ENCODE measurements at places on chromosomes 12 and 14. TPM values are rescaled to one million over a fixed set of nuclear protein-coding genes. Genes with fewer than 3 reads are reported as not detected.

DNA sequence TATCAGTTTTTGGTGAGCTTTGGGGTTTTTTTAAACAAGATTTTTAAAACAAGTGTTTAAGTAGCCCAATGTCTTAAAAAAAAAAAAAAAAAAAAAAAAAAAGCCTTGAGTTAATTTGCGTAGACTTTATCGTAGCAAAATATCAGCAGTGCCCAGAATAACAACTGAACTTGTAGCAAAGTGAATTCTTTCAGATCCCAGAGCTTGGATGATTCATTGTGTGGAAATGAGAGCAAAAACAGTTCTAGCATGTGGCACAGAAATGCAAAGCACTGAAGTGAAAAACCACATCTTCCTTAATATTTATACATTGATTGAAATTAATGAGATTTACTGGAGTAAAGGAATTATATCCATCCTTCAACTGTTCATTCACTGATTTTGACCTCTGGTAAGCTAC lies 258.1 kb downstream of the EGLN3 start:
- DNase-seq = peak; percentile 16

- DNase-seq = no peak
Measured at GRCh38 chr12:88889326-88890110, 309.2 kb upstream of the KITLG start.

- DNase-seq = peak; percentile 13
Measured at GRCh38 chr12:21797539-21797938, 23.0 kb upstream of the KCNJ8 start.

- no peak for DNase-seq
Measured at GRCh38 chr14:20802341-20803084, at the start of gene RNASE1. TSS of gene RNASE1 (minus strand) at chr14:20802844. CDS start at chr14:20802068, 776 bp downstream.

DNA sequence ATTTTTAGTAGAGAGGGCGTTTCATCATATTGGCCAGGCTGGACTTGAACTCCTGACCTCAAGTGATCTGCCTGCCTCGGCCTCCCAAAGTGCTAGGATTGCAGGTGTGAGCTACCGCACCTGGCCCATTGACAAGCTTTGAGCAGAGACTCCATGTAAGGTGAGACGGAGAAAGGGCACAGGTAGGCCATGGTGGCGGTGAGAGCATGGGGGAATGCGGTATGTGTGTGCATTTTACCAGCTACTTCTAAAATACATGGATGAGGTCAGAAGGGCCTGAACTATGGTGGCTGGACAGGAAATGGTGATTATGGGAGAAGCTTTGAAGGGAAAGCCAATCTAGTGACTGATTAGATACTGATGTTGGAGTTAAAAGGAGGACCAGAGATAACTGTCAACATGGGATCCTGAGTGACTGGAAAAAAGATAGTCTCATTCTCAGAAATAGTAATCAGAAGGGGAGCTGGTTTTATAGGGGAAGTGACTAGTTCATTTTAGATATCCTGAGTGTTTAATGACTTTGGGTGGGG lies 21.9 kb upstream of the PTPRB start:
- no peak for DNase-seq

DNA sequence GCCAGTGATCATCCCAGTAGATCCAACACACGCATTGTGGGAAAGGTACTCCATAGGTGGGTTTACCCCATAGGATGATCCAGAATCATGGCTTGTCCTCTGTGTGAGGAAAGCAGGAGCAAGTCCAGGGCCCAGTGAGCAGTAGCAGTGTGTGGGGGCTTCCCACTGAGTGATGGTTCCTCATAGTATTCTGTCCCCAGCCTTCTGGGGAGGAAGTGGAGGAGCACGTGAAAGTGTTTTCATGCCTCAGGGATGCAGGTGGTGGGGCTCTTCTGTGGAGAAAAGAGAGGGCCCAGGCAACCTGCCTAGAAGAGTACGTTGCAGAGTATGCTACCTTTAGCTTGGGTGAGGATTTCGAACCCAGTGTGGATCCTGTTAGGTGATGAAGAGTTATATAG lies 56.5 kb downstream of the SUSD6 start:
- no peak for DNase-seq

DNA sequence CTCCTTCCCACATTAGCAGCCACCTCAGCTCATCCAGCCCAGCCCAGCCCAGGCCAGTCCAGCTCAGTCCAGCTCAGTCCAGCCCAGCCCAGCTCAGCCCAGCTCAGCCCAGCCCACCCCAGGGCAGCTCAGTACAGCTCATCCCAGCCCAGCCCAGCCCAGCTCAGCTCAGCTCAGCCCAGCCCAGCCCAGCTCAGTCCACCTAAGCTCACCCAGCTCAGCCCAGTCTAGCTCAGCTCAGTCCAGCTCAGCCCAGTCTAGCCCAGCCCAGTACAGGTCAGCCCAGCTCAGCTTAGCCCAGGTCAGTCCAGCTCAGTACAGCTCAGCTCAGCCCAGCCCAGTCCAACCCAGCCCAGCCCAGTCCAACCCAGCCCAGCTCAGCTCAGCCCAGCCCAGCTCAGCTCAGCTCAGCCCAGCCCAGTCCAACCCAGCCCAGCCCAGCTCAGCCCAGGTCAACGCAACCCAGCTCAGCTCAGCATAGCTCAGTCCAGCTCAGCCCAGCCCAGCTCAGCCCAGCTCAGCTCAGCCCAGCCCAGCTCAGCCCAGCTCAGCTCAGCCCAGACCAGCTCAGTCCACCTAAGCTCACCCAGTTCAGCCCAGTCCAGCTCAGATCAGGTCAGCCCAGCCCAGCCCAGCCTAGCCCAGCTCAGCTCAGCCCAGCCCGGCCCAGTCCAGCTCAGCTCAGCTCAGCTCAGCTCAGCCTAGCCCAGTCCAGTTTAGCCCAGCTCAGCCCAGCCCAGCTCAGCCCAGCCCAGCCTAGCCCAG lies 63.0 kb downstream of the TMEM121 start:
- DNase-seq = no peak

DNA sequence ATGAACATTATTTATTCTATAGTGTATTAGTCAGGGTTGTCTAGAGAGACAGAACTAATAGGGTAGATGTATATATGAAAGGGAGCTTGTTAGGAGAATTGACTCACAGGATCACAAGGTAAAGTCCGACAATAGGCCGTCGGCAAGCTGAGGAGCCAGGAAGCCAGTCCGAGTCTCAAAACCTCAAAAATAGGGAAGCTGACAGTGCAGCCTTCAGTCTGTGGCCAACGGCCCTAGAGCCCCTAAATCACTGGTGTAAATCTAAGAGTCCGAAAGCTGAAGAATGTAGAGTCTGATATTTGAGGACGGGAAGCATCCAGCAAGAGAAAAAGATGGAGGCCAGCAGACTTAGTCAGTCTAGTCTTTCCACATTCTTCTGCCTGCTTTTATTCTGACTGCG lies 912.2 kb downstream of the FLRT2 start:
- DNase-seq = no peak

GRCh38 chr12:14876833-14877232 lies 8.8 kb downstream of the MGP start:
- DNase-seq = no peak

DNA sequence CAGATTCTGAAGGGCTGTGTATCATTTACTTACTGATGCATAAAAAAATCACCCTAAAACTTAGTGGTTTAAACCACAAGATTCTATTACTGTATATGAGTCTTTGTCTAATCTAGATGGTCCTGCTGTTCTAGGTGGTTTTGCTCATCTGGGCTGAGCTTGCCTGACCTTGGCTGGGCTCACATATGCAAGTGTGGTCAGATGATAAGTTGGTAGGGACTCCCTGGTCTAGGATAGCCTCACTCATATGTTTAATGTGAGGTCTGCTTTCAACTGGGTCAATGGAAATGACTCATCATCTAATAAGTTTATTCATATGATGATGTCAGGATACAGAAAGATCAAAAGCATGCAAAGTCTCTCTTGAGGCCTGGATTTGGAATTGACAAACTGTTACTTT lies 887.8 kb downstream of the TRHDE start:
- no peak for DNase-seq

DNA sequence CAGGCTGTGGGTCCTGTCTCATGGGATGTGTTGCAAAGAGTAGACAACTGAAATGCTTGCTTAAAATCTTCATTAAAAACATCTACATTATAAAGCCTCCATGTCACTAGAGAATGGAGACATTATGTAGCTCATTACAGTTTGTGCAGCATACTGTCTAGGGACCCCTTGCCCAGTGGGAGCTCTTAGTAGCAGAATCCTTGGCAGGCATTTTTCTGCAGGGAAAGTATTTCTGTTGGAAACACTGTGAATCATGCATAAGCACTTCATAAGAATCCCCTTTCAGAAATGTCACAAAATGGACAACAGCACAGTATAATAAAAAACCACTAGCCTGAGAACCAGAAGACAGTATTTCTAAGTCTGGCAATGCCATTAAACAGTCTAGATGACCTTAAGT lies 174.3 kb downstream of the MGAT4C start:
- peak; percentile 8 for DNase-seq

DNA sequence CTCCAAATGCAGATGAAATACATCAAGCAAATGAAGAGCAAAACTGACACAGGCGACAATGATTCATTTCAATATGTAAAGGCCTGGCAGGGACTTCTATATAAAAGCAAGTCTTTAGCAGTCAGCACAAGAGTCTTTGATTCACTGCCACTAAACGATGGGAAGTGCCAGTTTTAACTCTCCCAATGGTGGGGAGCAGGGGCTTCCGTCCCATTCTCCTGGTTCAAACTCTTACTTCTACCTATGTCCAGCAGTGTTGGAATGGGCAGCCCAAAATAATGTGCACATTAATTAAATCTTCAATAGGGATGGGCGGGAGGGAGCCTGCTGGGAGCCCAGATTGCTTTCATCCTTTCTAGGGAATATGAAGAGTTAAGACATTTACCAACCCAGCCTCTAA lies 97.5 kb upstream of the MDM1 start:
- DNase-seq = no peak

The MANSC4 gene
- not detected for total RNA-seq

The SIX4 gene
- total RNA-seq = 49.9 TPM

The TAS2R9 gene
- not detected for total RNA-seq

The DIO2 gene
- 30.7 TPM for total RNA-seq

The CLEC2B gene
- 15.2 TPM for total RNA-seq

The SERPINA12 gene
- total RNA-seq = not detected

The DCP1B gene
- 21.4 TPM for total RNA-seq
